ENCODE measurements at places on chromosomes 6 and 20.

- no peak for DNase-seq
Observed at GRCh38 chr6:126963077-126963809, 155.2 kb upstream of the RSPO3 start.

DNA sequence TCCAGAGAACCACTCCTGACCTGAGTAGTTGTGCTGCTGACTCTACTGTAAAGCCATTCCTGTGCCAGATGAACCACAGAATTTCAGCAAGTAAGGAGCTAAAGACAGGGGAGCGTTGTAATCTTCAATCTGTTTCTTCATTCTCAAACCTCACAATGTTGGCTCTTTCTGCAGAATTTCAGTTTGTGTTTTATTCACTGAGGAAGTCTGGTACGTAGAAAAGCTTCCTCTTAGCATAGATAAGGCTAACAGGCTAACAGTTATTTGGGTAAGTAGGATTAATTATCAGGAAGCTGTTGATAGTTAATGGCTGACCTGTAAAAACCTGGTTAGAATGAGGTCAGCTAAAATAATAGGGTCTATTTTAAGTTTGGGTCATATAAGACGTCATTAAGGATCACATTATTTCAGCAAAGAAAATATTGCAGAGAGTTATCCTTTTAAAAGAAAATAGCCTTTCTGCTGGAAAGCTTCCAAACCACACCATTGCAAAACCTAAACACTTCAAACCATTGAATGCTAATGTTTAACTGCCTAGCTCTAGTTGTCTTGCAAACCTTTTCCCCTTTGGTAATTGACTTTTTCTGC is 14.1 kb upstream of the TENT5A start:
- no peak for DNase-seq

DNA sequence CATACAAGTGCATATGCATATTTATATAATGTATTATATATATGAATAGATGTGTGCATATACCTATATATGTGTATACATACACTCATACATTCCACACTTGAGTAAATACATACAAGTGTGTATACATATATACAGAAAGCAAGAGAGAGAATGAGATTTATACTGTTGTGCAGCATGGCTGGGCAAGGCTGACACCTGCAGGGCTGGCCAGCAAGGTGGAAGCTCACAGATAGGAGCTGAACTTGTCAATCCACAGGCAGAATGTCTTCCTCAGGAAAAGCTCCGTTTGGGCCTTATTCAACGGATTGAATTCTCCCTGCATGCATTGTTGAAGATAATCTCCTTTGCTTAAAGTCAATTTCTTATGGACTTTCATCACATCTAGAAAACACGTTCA is 256.7 kb downstream of the ZNF217 start:
- DNase-seq, result no peak

- no peak for DNase-seq
Observed at GRCh38 chr6:125057392-125058246, 95.4 kb downstream of the RNF217 start.

- DNase-seq, result no peak
Observed at GRCh38 chr20:50068041-50068651, 44.8 kb downstream of the UBE2V1 start.

DNA sequence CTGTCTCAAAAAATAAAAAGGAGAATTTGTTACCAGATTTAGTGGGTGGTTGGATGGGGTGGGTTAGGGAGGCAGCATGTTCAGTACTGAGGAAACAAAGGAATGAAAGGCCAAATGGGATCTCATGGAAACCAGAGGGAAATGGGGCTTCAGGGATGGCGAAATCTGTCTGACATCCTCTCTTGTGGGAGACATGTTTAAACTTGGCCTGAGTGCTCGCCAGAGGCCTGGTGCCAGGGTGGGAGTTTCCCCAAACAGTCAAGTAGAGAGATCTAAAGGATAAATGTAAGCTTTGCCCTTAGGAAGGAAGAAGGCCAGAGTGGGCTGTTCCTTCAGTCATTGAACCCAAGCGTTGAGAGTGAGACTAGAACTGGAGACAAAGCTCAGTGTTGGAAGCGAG is 61.9 kb upstream of the AKIRIN2 start:
- no peak for DNase-seq

GRCh38 chr6:151585741-151586140 is 91.9 kb downstream of the CCDC170 start:
- DNase-seq, result no peak

DNA sequence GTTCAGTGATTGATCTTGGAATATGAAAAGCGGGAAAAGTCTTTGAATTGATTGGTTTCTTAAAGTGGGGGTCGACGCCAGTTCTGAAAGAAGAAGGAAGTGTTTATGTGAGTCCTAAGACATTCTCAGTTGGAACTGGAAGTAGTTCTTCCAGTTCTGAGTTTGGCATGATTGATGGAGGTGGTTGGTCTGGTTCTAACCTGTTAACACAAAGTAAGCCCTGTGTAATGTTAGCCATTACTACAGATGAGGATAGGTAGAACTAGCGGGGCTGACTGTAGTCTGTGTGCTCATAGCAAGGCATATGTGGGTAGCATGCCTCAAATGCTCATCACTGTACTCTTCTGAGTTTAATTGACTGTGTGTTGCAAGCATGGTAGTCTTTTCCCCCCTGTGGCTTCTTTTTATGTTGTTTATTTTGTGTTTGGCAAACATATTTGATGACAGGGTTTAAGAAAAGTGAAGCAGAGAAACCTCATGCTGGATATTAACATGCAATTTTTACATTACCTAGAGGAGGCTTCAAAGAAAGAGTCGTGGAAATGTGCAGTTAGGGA is 24.9 kb downstream of the CITED2 start:
- DNase-seq, result no peak

GRCh38 chr20:32125506-32125905 is 16.0 kb downstream of the TM9SF4 start:
- no peak for DNase-seq

- no peak for DNase-seq
Observed at GRCh38 chr6:77180326-77180725, 283.0 kb downstream of the HTR1B start.

- DNase-seq, result no peak
Observed at GRCh38 chr6:166751051-166751595, 124.1 kb upstream of the RPS6KA2 start.

GRCh38 chr6:136901212-136901784 is 20.8 kb upstream of the SLC35D3 start:
- DNase-seq, result no peak

- DNase-seq, result no peak
Observed at GRCh38 chr20:17171746-17172280, 55.0 kb upstream of the PCSK2 start.

DNA sequence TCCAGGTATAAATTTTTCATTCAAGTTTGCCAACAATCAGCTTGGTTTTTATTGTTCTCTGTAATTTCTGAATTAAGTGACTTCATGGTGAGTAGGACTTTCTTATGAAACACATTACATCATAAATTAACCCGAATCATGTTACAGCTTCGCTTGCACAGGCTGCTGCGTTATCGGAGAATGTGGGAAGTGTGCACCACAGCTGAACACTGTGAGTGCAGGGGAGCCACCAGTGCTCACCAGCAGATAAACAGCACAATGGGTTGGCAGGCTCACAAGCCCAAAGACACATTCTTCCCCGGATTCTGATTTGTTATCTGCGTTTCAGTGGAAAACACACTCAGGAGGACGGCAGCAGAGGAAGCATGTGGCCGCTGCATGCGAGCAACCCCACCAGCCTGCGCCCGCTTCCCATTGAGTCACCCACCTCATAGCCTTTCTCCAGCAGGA is 121.1 kb downstream of the GMDS start:
- no peak for DNase-seq

DNA sequence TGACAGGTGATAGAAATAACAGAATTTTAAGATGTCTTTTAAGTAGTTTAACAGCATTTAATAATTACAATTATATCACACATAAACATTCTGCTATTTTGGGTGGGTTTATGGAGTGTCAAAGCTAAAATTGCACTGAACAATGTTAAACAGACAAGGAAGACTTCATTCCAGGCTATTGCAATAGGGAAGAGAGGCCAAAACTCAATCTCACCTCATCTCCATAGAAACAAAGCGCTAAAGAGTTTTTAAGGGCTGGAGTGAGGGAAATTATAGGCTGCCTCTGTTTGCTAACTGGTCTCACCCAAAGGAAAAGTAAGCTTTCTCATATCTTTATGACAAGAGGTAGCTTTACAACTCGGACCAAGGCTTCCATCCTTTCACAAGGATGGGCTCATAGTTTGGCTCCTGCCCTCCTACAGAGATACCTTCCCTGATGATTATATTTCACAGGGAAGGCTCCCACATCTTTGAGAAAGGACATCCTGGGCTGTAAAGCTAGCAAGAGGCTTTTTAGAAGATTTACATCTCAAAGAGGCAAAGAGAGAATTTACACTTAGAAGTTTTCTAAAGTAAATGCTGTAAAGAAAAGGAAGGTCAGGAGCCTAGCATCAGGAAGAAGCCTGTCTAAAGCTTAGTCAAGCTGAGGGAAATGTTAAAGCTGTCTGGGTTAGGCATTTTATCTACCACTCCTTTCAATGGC is 350.2 kb upstream of the IMPG1 start:
- DNase-seq, result no peak

DNA sequence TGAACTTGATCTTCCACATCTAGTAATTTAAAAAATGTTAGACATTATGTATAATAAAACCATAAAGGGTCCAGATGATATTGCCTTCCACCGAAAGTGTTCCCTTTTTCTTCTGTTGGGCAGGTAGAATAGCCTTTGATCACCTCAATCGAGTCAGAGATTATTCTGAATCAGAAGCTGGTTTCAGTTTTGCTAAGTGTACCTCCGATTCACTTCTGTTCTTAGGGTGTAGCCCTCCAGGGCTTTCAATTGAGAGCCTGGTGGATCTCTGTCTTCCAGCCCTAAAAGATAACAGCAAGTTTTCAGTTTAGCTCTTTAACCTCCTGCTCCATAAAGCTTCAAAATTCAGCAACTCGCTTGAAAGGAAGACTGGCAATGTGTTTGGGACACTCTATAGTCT is 21.1 kb upstream of the AIG1 start:
- DNase-seq, result no peak

DNA sequence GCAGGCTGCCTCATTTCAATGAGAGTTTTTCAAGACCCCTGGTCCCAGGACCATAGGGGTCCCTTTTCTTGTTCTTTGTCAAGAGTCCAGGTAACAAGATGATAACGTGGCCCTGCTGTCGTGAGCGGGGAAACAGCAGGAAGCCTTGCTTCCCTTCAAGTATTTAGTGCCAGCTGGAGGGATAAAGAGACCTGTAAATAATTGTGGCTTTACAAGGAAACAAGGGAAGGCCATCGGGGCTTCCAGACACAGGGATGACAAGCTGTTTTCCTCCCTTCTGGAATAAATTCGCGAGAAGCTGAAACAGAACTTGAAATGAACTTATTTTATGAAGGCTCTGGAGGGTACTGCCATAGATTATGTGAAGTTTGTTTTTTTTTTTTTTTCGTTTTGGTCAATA is 163.2 kb downstream of the SYNDIG1 start:
- DNase-seq, result no peak

DNA sequence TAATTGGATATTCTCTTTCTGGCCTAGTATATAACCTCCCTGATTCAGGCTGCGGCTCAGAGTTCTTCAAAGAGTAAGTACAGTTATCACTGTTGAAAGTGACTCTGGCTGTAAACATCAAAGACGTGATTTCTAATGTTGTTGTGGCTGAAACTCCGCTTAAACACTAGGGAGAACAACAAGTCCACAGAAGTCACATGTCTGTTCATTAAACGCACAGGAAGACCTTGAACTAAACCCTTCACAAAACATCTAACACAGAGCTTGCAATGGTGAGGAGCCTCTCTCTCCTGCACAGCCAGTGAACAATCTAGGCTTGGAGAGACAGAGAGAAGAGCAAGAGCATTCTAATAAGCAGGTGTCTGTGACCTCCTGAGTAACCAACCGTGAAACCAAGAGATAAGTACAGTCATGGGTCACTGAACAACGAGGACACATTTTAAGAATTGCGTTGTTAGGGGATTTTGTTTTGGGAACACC is 249.3 kb downstream of the PRKN start:
- no peak for DNase-seq

DNA sequence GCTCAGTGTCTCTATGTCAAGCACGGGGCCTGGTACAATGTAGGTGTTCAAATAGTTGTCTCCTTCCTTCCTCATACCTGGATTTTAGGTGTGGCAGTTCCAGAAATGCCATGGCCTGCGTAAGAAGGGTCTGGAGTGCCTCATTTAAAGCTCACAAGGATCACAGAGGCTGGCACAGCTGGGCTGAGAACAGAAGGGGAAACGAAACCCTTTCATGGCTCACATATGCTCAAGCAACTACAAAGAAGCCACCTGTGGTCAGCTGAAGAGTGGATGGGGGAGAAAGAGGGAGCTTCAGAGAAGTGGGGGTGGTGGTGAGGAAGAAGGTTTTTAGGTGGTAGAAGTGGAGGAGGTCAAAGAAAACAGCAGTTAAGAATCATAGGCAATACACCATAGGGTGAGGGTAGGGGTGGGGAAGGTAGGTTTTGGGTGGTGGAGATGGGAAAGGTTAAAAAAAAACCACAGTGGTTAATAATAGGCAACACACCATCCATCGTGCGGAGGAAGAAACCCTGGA is 17.0 kb upstream of the TOP1 start:
- no peak for DNase-seq

DNA sequence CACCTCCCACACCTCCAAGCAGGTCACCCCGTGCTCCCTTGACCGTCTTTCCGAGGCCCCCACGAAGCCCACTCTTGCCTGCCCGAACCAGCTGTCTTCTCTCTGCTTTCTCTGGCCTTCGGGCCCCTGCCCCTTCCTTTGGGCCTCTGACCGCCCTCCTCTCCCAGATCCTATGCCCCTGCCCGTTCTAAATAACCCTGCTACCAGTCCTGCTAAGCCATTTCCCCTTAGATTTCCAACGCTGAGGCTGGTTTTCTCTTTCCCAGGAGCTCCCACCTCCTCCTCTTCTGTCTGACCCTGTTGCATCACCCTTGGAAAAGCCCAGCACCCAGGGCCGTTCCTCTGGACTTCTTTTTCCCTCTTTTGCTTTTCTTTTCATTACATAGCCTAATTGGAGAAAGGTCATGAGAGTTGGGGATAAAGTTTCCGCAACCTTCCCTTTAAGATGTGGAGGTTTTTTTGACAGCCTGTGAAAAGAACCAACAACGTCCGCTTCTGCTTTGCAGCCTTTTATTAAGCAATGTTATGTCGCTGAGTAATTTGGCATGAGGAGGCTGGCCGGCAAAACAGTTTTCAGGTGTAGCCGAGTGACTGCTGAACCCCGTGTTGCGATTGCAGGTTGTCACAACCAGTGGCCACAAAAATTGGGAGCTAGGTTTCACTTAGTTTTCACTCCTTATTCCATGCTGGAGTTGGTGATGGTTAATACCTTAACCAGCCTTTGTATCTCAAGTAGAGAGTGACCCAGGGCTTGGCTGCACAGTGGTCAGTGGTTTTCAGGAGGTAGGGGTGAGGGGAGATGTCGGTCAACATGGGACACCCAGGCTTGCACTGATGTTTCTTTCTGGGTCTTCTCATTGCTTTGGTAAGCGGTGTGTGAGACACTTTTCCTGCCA is 970 bp downstream of the BLTP3A start:
- DNase-seq, result no peak

- DNase-seq, result no peak
Observed at GRCh38 chr20:36086767-36087166, 67.8 kb upstream of the EPB41L1 start.
